ENCODE measurements at places on chromosomes 1 and 21.
A peak's percentile ranks its signal among the peaks of the same experiment; 100 is the strongest.

DNA sequence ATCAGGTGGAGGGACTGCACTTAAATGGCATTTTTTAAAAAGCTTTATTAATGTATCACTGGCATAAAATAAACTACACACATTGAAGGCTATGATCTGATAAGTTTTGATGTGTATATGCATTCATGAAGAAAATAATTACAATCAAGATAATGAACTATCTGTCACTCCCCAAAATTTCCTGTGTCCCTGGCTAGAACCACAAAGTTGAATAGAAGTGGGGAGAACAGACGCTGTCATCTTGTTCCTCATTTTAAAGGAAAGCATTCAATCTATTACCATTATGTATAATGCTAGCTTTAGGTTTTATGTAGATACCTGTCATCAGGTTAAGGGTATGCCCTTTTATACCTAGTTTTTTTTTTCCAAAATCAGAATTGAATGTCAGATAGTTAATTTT lies 38.1 kb upstream of the C1orf87 start:
- no peak for DNase-seq

DNA sequence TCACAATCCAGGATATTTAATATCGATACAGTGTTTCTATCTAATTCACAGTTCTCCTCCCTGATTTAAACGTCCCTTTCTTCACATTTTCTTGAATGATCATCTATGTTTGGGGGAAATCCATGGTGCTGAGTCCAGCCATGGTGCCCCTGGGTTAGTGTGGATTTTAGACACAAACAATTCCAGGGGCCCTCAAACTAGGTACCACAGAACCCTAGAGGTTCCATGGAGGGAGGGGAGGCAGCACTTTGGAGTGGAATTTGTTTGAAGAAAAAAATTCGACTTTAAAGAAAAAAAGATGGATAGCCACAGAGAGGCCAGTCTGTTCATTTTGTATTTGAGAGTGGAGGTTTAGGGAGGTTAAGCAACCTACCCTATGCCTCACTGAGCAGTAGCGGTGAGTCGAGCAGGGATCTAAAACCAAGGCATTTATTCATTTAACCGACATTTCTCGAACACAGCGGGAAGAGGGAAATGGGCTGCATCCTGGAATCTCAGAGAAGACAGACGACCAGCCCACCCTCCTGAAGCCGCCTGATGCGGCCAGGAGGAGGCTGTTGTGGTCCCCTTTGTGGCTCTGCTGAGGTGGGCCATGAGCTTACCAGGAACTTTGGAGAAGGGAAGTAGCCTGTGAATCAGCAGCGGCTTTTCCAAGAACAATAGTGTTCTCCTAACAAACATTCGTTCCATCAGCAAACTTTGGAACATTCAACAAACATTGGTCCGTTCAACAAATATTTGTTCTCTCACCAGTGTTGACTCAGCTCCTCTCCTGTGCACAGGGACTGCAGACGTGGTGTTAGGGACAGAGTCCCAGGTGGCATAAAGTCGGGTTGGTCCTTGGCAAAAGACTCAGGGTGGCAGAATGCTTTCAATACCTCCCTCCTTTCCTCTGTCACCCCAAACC lies 103.5 kb upstream of the ZBTB40 start:
- DNase-seq: peak; percentile 80

DNA sequence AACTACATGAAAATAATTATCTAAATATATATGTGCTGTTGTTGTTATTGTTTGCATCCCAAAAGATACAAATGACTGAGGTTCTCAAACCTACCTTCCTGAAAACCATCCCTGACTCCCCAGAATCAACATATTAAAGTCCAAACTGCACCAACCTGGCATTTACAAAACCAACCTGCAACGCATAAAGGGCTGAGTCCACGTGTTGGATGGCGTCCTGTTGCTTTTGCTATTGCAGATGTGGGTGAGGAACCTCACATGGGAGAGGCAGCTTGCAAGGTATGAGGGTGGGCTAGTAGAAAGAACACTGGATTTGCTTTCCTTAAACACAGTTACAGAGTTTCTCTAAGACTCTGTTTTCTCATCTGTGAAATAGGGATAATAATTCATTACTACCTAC lies 1.5 kb upstream of the C8B start:
- no peak for DNase-seq

DNA sequence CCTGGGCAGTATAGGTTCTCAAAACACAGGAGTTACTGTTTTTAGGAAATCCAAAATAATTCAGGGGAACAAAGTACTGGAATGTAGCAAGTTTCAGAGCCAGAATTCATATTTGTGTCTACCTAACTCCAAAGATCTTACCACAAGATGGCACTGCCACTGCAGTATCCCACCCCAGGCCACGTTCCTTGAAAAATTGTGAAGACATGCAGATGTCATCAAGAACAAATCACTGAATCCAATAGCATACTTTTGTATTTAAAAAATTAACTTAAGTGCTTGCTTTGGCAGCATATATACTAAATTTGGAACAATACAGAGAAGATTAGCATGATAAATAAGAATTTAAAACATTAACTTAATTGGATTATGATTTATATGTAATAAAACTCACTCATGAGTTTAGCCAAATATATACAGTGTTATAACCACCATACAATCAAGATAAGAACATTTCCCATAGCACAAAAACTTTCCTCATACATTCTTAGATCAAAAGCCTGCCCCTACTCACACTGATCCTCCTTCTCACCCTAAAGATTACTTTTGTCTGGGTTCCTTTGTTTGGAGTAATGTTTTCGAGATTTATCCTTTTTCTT lies 209.9 kb downstream of the FAF1 start:
- DNase-seq: no peak

DNA sequence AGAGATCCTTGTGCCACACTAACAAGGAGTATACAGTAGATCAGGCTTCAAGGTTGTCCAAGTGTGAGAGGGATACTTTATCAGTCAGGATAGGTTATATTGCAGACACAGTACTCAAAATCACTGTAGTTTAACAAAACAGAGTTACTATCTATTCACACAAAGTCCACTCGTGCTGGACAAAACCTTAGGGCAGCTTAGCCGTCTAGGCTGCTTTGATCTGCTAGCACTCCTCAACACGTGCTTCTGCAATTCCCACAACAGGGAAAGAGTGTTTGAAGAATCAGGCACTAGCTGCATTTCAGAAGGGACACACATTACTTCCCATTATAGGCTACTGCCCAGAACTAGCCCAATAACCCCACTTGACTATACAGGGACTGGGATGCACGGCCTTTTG lies 39.5 kb downstream of the MEF2D start:
- no peak for DNase-seq

DNA sequence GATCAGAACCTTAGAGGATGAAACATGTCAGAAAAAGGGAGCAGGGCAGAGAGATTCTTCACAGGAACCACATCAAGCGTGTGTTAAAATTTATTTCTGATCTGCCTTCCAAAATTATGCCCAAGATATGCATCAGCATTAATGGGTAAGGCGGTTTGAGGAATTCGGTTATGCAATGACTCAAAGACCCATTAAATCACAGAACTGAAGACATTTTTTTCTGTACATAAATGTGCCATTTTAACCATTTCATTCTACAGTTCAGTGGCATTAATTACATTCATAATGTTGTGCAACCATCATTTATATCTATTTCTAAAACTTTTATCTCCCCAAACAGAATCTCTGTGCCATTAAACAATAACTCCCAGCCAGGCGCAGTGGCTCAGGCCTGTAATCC lies 43.4 kb downstream of the CNST start:
- DNase-seq: no peak

DNA sequence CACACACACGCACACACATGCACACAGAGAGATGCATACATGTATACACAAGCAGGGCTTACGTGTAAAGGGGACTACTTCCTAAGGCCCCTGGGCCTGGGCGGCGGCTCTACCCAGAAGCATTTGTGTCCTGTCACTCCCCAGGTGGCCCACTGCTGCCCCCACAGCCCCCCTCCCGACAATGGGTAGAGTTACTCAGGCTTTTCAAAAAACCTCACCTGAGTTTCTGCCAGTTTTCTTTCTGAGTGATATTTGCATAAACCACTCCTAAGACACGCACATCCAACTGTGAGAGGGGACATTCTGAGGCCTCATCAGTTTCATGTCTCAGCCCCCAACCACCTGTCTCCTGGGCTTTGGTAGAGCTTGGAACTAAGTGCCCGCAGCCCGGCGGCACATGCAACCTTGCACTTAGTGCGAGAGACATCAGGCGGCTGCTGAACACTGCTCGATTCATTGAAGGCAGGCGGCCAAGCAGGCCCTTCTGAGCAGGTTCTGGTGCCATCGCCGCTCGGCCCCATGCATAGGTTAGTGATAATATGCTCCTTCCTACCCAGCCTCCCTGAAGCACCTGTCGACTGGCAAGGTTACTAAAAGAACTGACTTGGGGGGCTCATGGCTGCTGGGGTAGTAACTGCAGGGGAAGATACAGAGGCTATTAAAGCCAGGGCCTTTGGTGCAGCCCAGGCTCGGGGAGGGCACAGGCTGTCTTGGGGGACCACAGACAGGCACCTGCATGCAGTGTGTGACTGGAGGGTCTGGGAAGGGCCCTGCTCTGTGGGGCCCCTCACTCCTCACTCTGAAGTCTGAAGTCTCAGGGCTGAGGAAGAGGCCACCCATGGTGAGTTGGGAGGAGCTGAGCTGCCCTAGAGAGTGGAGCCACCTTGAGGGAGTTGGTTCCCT lies 364.2 kb upstream of the VAMP3 start:
- no peak for DNase-seq

DNA sequence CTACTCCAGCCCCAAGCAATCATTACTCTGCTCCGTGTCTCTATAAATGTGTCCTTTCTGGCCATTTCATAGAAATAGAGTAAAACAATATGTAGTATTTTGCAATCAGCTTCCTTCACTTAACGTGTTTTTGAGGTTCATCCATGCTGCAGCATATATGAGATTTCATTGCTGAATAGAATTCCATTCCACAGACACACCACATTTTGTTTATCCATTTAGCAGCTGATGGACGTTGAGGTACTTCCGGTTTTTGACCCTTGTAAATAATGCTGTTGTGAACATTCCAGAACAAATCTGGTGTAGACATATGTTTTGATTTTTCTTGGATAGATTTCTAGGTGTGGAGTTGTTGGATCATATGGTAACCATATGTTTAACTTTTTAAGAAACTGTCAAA lies 30.7 kb downstream of the ADAM30 start:
- DNase-seq: no peak

GRCh38 chr1:162861101-162861500 lies at the start of gene CCDC190:
Gene CCDC190 (minus strand): TSS chr1:162861175. CDS start chr1:162859646, 1,529 bp downstream.
- no peak for DNase-seq

DNA sequence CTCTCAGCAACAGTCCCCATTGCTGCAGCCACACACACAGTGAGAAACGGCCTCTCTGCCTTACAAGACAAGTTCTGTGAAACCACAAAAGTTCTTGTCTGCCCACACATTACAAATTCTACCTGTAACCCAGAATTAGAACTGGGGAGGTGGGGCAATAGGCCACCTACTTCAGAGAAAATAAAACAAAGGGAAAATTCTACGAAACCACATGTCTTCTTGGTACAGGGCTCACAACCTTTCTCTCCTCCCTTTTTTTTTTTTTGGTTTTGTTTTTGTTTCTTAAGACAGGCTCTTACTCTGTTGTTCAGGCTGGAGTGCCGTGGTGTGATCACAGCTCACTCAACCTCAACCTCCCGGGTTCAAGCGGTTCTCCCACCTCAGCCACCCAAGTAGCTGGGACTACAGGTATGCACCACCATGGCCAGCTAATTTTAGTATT lies 30.2 kb downstream of the LPAR3 start:
- DNase-seq: no peak

GRCh38 chr1:171507435-171507834 lies 22.1 kb downstream of the PRRC2C start:
- no peak for DNase-seq

- no peak for DNase-seq
Measured at GRCh38 chr21:41562101-41563000, 54.4 kb upstream of the TMPRSS2 start.

DNA sequence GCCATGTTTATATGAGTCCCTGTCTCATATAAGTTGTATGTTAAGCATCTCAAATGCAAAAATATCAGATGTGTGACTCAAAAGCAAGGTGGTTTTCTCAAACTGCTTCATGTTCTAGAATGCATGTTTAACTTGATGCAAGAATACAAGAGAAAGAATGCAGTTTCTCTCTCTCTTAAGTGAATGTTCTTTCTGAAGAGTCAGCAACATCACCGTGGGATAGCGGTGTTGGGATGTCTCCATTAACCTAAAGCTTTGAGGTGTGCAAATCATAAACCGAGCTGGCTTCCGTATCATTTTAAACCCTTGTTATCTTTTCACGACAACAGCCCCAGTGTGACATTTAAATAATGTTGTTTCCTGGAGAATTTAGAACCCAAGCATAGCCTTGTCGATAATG lies 48.4 kb upstream of the TARBP1 start:
- no peak for DNase-seq

DNA sequence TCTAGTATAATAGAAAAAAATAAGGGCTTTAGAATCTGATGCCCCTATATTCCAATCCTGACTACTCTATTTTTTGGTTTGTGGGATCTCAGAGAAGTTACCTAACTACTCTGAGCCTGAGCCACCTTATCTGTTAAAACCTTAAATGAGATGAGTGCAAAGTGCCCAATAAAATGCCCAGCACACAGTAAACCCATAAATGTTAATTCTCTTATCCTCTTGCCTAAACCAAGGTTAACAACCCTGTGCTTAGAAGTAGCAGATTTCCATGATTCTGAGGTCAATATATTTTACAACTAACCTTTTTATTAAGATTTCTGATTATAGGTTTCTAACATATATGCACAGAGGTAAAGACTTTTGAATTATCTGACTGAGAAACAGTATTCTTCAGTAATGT lies 35.8 kb downstream of the DOCK7 start:
- DNase-seq: no peak

GRCh38 chr1:38997901-38998190 lies 6.8 kb downstream of the AKIRIN1 start:
- DNase-seq: no peak

- DNase-seq: no peak
Measured at GRCh38 chr1:178682429-178682828, 42.6 kb upstream of the RALGPS2 start.

DNA sequence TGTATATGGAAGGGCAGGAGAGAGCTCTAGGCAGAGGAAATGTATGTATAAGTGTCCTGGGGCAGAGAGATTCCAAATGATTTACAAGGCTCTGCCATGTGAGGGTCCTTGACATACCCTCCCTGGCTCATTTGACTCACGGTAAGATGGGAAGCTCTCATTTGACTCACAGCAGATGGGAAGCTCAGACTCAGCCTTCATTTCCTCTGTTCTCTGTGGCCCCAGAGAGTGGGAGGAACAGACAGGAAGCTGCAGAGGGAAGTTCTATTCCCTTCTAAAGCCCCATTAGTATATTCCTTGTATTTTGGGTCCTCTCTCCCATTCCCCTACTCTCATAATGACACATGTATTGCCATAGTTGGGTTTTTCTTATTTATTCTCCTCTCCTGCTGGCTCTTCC lies 44.9 kb downstream of the FOXD2 start:
- DNase-seq: no peak

- DNase-seq: no peak
Measured at GRCh38 chr1:186429017-186429416, 31.9 kb downstream of the PDC start.

GRCh38 chr1:181086926-181087325 lies 1.6 kb upstream of the IER5 start:
- DNase-seq: no peak

- DNase-seq: no peak
Measured at GRCh38 chr21:36615274-36615964, 83.5 kb upstream of the SIM2 start.

All from NCI-H510A treated with DMSO at 0.1 percent for 48 hours (cell line).